ENCODE measurements at places on chromosomes 3 and 15. TPM values are rescaled to one million over a fixed set of nuclear protein-coding genes. Genes with fewer than 3 reads are reported as not detected.

Gene HRG
- polyA plus RNA-seq, result 2.2 TPM

Gene PLA2G4B
- polyA plus RNA-seq, result 7.9 TPM

Gene IRAK2
- 0.99 TPM for polyA plus RNA-seq

Gene CFAP92
- polyA plus RNA-seq, result 1.2 TPM

Gene CHL1
- polyA plus RNA-seq, result 20.4 TPM

Gene ADPGK
- polyA plus RNA-seq, result 47.9 TPM

Gene SERINC4
- not detected for polyA plus RNA-seq

Gene BUB1B
- polyA plus RNA-seq, result 29.5 TPM

Gene CFAP20DC
- 4.6 TPM for polyA plus RNA-seq

Gene ROBO2
- 79.5 TPM for polyA plus RNA-seq

Gene B3GALNT1
- 50.1 TPM for polyA plus RNA-seq

Gene STARD9
- 7.5 TPM for polyA plus RNA-seq

Gene GOLGA8H
- polyA plus RNA-seq, result 0.58 TPM

Gene MYZAP
- polyA plus RNA-seq, result 5.5 TPM

Gene TRANK1
- polyA plus RNA-seq, result 5.5 TPM

Gene FRMD5
- polyA plus RNA-seq, result 0.76 TPM

Gene NOX5
- polyA plus RNA-seq, result 0.43 TPM

Gene SPATA12
- 0.07 TPM for polyA plus RNA-seq

Gene SCG5
- 23.1 TPM for polyA plus RNA-seq

Gene AMT
- 39.2 TPM for polyA plus RNA-seq

Gene LYZL4
- polyA plus RNA-seq, result not detected

Gene GREM1
- polyA plus RNA-seq, result 0.12 TPM

Gene CNTN4
- 27.7 TPM for polyA plus RNA-seq

All from right renal cortex interstitium (tissue), 3 donors.